ENCODE measurements at places on chromosomes 16 and 17.

DNA sequence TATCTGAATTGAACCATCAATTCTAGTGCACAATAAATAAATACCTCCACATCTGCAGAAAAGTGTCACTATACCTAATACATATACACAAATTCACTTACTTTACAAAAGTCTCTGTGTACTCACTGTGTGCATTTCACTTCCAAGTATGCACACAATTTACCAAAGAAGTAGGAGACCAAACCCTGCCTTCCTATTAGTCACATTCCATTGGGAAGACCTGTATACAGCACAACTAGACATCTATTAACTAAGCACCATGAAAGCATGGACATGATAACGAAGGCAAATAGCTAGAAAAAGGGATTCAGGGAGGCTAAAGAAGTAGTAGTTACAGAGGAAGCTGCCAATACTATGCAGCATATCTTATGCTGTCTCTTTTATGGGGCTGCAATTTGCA lies 139.5 kb downstream of the SNX11 start:
- peak; percentile 24 for DNase-seq

- DNase-seq = no peak
These were observed 7.1 kb upstream of the SGF29 start for GRCh38 chr16:28546626-28547025.

DNA sequence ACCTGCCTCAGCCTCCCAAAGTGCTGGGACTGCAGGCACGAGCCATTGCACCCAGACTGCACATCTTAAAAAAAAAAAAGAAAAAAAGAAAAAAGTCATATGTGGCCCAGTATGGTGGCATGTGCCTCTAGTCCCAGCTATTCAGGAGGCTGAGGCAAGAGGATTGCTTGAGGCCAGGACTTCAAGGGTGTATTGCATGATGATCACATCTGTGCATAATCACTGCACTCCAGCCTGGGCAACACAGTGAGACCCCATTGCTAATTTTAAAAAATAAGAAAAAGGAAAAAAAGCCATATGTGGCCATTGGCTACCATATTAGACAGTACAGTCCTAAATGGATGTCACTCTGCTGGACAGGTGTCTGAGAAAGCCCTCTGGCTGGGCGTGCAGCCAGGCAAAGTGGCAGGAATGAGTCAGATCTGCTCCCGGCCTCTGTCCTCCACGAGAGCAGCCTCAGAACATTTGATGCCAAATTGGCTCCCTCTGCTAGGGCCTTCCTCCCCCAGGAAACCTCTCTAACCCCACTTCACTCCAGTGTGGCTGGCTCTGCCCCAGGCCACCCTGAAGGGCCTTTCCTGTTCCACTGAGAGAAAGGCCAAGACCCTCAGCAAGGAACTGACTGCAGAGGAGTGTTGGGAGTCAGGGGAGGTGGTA lies 14.7 kb downstream of the CA7 start:
- no peak for DNase-seq

GRCh38 chr16:67731071-67731752 lies 12.1 kb upstream of the GFOD2 start:
- no peak for DNase-seq

DNA sequence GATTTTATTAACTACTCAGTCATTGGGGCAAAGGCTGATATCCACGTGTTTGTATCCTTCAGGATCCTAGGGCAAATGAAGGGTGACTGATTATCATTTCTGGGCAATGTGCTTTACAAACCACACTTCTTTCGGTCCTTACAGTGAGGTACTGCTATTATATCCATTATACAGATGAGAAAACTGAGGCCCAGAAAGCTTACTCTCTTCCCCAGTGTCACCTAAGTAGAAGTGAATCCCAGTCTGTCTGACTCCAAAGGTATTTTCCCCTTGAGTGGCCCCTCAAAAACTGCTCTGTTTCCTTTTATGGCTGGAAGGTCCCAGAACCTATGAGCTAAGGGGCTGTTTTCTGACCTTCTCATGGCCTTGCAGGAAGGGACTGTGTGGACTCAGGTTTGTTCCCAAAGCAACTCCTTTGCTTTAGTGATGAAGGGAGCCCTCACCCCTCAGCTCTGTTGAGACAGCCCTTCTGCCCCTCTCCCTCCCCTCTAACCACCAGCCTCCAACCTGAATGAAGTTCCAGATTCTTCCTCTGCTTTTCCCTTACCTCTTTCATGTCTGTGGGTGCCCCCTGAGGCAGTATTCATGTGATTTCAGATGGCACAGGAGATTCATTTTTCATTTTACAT lies 27.4 kb upstream of the ADGRG1 start:
- DNase-seq = no peak

DNA sequence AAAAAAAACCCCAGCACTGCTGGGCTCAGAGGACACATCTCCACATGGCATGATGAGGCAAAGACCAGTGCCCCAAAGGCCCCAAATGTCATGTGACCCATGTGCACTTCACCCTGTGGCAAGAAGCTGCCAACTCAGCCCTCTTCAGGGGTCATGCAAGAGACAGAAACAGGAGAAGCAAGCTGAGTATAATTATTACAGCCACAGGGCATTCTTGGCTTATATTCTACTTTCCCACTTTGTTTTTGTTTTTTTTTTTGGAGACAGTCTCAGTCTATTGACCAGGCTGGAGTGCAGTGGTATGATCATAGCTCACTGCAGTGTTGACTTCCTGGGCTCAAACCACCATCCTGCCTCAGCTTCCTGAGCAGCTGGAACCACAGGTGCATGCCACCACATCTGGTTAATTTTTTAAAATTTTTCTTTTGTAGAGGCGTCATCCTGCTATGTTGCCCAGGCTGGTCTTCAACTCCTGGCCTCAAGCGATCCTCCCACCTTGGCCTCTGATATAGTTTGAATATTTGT lies 32.7 kb upstream of the LITAF start:
- DNase-seq = no peak

DNA sequence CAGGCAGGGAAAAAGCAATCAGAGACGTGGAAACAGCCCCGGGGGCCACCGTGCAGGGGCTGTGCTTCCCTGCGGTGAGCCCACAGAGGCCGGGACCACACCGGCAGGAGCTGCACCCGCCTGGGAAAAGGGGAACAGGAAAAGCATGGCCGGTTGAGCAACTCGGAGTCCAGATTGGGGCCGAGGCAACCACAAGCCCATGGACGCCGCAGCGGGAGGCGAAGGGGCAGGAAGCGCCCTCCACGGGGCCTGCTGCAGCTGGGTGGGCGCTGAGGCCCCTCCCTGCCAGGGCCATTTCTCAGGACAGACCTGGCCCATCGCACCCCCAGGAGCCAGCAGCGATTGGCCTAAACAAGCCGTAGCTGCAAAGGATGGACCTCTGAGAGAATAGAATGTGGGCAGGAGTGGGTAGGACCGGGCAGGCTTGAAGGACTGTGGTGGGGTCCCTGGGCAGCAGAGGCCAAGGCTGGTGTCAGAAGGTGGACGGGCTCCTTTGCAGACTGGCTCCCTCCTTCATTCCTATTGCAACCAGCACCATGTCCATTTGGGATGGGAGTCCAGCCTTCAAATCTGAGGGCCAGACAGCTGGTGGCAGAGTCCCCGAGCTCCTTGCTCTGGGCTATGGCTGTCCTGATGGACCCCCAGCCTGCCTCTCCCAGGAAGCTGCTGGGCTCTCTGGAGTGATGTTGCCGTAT lies 30.4 kb downstream of the COX4I1 start:
- no peak for DNase-seq

- DNase-seq = peak; percentile 47
These were observed 10.7 kb downstream of the SGSM2 start for GRCh38 chr17:2347805-2348685.

DNA sequence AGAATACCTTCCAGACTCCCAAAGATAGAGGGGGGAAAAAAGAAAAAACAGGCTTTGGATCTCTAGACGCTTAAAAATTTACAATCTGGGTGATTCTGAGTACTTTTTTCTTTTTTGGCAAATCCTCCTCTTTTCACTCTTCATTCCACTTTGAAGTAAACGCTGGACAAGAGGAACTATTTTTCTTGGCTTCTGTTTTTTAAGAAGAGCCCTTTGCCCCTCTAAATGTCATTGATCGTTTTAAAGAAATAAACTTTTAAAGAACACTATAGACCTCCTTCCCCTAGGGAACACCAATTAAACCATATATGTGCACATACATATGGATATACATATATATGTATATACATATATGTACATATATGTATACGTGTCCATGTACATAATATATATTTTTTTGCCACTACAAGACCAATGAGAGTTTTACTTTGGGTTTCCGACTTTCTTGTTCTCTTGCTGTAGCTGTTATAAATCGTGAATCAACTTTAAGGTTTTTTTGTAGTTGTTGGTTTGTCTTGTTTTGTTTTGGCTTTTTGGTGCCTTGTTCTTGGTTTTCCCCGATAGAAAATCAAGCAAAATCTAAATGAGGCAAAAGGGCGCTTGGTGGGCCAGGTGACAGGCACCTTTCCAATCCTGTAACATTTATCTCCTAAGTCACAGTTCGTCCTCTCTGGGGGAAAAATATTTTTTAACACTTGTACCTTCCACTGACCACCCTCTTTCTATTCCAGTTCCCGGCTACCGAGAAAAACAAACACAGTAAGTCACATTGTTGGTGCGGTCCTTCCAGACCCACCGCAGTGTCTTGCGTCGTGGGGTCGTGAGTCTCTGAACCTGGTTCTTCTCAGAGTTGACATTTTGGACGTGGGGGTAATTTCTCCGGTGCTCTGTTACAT lies 4.4 kb downstream of the FOXF1 start:
- no peak for DNase-seq

DNA sequence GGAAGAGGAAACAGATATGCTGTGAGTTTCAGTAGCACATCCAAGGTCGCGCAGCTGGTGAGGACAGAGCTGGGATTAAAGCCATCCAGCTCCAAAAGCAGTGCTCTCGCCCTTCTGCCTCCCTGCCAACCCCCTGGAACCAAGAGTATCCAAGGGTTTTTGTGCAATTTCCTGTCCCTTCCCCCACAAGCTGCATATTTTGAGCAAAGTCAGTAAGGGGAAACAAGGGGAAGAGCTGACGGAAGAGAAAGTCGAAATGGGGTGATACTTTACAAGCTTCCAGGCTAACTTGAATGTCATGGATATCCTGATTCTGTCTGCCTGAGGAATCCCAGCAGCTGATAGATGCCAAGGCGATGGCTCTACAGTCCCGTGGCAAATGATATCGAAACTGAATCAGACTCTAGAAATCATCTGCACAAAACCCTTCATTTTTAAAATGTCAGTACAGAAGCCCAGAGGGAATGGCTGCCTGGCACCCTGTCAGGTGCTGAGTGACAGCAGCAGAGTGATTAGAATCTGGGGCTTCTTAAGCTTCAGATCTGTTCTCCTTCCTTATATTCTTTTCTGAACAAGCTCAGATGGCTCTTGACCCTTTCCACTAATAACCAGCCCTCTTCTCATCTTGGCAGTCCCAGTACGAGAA lies 42.9 kb upstream of the TEKT3 start:
- no peak for DNase-seq

- DNase-seq = no peak
These were observed 11.6 kb downstream of the ZSCAN10 start for GRCh38 chr16:3087243-3088235.

DNA sequence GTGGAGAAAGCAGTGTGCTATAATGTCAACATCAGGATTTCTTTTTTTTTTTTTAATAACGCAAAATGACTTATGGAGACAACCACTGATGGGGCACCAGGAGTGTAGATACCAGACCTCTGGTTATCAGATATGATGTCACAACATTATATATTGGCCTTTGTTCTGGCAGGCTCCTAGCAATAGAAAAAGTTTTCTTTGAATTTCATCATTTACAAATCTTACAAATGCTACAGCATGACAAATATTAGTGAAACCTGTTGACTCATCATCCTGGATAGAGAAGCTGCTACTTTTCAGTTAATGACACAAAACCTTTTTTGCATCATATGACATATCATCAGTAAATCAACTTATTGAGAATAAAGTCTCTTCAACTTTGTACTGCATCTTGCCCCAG lies 6.1 kb downstream of the THUMPD1 start:
- no peak for DNase-seq

GRCh38 chr16:30948667-30949649 lies at the start of gene ORAI3:
Gene ORAI3 (plus strand): TSS chr16:30949068. CDS start chr16:30949290, 222 bp downstream.
- peak; percentile 57 for DNase-seq

DNA sequence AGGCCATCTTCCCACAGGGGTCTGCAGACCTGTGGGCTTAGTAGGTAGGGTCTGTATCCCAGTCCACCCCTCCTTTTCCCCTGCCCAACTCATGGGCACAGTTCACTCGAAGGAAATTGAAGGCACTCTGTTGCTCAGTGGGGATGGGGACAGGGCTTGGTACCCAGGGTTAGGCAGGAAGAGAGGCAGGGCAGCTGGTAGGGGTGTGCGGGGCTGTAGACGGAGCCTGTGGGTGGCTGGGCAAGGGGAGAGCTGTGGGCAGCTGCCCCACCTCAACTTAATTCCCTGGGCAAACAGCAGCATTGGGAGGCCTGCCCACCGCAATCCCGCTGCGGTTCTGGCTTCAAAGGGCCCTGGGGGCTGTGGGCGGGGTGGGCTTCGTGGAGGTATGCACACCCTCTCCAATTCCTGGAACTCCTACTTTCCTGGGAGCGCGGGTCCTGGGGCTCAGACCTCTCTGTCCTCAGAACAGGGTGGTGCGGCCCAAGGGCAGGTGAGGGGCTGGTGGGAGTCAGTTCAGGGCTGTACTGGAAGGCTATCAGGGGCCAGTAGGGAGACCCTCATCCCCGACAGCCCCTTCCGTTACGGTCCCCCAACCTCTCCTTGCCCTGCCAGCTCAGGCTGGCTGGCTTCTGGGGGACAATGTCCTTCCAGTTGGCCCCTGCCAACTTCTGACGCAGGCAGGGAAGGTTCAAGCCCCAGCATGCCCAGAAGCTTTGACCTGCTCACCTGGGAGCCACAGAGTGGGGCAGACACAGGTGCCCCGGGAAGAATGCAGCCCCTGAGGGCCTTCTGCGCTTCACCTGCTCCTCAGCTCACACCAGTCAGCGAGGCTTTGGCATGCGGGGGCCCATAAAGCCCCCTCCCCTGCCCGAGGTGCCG lies 9.1 kb downstream of the FOXJ1 start:
- no peak for DNase-seq

GRCh38 chr16:9139965-9140364 lies 48.5 kb downstream of the HAPSTR1 start:
- DNase-seq = peak; percentile 70

DNA sequence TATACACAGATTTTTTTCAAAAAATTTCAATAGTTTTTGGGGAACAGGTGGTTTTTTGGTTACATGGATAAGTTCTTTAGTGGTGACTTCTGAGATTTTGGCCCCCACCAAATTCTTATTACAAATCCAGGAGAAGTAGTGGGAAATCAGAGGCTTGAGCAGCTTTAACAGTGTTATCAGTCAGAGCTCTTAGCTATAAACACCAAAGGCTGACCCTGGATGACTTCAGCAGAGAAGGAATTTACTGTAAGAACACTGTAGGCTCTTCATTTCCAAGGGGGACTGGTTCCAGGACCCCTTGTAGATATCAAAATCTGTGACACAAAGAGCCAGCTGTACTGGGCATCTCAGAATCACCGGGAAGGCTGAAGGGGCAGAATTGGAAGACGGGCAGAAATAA lies 17.8 kb downstream of the MPHOSPH6 start:
- no peak for DNase-seq

- DNase-seq = no peak
These were observed 214.6 kb downstream of the SNX29 start for GRCh38 chr16:12191102-12191501.
